Tibial nerve (tissue), 4 donors: ENCODE measurements at places on chromosomes 12 and 14. TPM values are rescaled to one million over a fixed set of nuclear protein-coding genes. Genes with fewer than 3 reads are reported as not detected.

- no peak for DNase-seq
Measured at GRCh38 chr12:5907807-5908206, 37.3 kb downstream of the ANO2 start.

DNA sequence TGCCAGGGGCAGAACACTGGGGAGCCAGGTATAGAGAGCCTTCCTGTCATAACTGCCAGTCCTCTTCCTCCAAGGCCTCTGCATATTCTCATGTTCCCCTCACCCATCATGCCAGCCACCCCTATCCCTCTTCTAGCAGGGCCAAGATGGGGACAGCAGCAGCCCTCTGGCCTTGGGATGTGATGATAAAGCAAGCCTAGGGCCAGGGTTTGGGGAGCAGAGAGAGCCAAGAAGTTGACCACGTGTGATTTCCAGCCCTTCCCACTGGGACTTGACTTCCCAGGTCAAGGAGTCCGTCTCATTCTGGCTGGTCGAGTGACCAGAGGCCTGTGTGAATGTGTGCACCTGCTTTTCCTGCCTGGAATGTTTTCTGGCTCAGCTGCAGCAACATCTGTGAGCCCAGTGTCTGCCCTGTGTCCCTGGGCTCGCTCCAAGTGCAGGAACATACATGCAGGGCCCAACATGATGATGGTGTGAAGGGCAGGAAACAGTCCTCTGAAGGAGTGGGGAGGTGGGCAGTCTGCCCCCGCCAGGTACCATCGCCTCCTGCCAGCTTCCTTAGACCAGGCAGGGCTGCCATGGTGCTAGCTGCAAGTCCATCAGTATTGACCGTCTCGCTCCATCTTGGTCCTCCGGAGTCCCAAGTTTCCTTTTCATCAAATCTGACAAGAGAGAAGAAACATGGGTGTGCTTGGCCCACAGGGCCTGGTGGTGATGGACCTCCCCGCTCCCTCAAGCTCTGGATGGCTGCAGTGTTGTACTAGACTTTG lies 21.0 kb downstream of the VASH1 start:
- no peak for DNase-seq

DNA sequence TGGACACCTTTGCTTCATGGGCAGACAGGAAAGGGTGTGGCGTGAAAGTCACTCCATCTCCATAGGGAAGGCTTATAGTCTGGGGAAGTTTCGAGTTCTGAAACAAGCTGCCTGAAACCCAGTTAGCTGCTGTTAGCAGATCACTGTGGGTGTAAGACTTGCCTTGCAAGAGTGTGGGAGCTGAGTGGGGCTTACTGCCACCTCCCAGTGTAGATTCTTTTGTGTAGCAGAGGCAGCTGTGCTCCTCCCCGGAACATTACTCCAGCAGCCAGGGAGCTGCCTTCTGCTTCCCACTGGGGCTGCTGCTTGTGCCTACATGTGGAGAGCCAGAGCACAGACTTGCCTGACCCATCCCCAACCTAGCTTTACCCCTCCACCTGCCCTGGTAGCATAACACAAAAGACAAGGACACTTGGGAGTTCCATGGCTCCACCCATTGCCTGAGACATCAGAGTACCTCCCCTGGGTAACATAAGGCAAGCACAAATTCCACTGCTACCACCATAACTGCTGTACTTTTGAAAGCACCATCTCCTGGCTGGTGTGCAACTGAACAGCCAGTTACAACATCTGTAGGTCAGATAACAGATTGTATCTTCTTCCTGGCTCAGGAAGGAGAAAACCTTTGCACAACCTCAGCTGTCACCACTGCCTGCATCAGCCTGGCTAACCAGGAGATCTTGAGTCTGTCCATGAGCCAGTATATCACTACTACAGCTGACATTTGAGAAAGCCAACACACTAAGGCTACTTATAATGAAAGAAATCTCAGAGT lies 69.5 kb downstream of the ADAMTS20 start:
- no peak for DNase-seq

GRCh38 chr12:53984901-53985691 lies at the start of gene HOXC10:
Gene HOXC10, plus strand, starts transcription at chr12:53985146. Its CDS starts 114 bp downstream, at chr12:53985260.
- DNase-seq: peak; percentile 93

GRCh38 chr12:117006333-117006732 lies 92.9 kb downstream of the TESC start:
- DNase-seq: no peak

HOXC6 gene
- 6.1 TPM for total RNA-seq

MRPL52 gene
- total RNA-seq: 33.4 TPM

C1R gene
- 616 TPM for total RNA-seq

NXPH4 gene
- not detected for total RNA-seq

CLEC4D gene
- not detected for total RNA-seq
